Cortex of kidney (tissue), 1 donor: ENCODE measurements at places on chromosomes 2 and 18.

GRCh38 chr2:239339241-239339640 lies 61.6 kb downstream of the HDAC4 start:
- no peak for DNase-seq

- DNase-seq: no peak
Measured at GRCh38 chr2:56648802-56649201, 465.0 kb downstream of the CCDC85A start.

GRCh38 chr2:238380336-238380735 lies 46.4 kb upstream of the ASB1 start:
- DNase-seq: no peak

- DNase-seq: no peak
Measured at GRCh38 chr2:62001431-62001830, 96.0 kb downstream of the COMMD1 start.

DNA sequence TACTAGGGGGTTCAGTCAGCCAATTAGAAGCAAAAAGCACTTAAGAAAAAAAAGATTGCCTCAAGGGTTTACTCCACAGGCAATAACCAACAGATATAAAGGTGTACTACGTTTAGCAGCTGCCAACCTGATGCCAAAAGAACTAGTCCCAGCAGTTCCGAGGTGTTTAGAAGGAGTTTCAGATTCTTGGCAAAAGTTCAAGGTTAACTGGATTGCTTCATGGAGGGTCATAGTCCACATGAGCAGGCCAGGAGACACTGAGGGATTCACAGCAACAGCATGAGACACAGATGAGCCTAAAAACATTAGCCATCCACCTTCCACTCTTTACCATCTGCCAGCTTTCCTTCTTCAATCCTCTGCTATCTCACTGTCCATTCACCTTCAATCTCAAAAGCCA lies 4.9 kb upstream of the DNAH7 start:
- no peak for DNase-seq

GRCh38 chr2:234702731-234703225 lies 205.9 kb upstream of the ARL4C start:
- DNase-seq: no peak

- DNase-seq: no peak
Measured at GRCh38 chr18:71405169-71405809, 1116.4 kb downstream of the SOCS6 start.

DNA sequence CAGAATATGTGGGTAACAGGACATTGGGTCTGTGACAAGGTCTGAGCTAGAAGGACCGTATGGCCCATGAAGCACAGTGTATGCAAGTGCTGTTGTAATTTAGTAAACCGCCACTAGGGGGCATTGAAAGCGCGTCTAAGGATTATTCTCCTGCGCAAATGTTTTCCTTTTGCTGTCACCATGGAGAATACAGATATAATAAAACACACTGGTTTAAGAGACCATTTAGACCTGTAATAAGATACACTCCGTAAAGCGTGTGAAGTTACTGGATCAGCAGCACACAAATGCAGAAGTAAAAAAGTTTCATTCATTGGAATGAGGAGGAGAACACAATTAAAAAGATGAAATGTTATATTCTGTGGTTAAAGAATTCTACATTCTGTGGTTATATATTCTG lies 272.4 kb downstream of the AGAP1 start:
- no peak for DNase-seq

DNA sequence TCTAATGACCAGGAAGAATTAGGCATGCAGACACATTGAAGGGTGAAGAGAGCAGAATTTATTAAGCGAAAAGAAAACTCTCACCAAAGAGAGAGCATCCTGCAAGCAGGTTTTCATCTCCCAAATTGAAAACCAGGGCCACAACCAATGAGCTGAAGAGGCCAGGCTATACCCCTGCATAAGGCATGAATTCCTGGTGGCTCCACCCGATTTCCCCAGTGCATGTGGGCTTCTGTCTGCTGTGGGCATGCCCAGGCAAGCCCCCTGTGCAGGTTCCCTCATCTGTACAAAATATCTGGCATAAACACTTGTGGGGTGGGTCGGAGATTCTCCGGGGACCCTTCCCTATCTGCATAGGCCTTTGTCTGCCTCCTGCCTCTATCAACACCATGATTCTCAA lies 621.6 kb upstream of the LRRTM1 start:
- DNase-seq: no peak

DNA sequence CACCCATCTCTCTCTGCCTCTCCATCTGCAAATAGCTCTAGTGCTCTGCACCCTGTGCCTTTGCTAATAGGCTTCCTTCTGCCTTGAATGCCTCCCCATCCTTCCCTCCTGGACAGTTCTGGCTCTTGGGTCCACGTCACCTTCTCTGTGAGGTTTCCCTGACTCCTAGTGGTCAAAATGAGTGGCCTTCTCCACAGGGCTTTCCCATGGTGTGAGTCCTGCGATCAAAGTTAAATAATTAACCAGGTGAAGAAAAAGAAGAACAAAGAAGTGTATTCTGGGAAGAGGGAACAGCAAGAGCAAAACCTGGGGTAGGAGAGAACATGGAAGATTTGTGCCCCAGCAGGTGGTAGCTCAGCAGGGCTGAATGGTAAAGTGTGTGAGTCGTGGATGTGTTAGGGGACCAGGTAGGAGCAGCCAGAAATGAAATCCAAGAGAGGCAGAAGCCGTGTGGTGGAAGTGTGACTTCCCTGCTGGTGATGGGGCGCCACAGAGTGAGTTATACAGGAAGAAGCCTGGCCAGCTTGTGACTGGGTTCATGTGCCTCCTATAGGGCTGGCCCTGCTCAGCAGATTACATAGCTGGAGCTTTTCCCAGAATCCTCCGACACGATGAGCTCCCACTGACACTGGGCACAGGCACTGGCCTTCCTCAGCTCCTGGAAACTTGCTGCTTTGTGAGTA lies 93.8 kb upstream of the LDAH start:
- DNase-seq: no peak

GRCh38 chr18:21463718-21464117 lies 136.8 kb downstream of the ESCO1 start:
- no peak for DNase-seq

DNA sequence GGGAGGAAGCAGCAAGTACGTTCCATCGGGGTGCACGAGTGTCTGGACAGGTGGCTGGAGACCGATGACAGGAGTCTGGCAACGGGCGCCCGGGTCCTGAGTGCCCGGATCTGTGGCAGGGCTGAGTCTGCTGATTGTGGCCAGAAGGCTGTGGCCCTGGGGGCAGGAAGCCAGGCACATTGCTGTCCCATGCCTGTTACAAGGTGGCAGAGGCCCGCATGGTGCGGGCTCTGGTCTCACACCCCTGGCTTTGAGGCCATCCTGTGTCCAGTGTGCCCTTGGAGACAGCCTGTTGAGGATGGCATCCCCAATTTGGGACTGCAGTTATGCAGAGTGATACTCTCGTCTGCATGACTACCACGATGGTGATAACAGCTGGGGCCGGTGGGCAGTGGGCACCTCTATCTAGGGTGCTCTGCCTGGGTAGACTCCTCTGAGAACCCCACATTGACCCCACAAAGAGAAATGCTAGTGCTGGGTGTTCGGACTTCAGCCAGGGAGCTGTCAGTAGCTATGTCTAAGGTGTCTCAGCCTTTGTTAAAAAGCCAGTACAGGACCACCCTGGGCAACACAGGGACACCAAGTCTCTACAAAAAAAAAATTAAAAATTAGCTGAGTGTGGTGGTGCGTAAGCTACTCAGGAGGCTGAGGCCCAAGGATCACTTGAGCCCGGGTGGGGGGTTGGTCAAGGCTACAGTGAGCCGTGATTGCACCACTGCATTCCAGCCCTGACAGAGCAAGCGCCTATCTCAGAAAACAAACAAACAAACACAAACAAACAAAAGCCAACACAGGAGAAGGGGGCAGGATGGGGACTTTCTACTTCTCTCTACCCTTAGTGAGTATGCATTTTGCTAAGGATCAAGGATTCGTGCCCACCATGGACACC lies 88.3 kb downstream of the RHOB start:
- DNase-seq: no peak

GRCh38 chr2:144329472-144329871 lies 190.4 kb downstream of the ZEB2 start:
- DNase-seq: no peak

DNA sequence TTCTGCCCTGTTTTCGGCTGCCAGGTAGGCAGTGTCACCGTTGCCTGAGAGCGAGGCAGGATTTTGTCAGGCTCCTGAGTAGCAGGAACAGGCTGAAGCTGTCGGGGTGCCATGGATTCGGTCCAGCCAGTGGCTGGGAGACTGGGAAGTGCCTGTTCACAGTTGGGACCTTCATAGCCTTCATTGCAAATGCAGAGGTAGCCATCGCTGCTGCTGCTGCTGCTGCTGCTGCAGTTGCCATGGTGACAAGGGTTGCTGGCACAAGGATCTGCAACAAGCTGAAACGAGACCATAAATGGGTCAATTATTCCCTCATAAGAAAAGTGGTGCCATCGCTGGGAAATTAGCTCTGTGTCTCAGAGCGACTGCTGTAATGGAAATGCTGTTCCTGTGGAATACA lies 122.7 kb downstream of the DNER start:
- no peak for DNase-seq

DNA sequence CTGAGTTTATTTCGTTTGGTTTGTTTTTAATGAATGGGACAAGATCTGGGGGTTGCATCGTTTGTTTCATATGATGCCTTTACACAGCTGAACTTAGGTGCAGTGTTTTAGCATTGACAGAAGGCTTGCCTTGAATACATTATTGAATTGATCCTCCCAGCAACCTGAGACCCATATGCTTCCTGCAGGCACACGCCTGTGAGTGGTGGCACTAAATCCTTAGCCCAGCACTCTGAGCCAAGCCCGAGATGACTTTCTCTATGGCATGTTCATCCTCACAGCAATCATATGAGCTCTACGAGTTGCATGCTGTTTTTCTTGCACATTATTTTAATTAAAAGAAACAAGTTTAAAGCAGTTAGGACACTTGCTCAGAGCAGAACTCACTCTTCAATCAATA lies 47.8 kb upstream of the AGAP1 start:
- no peak for DNase-seq

DNA sequence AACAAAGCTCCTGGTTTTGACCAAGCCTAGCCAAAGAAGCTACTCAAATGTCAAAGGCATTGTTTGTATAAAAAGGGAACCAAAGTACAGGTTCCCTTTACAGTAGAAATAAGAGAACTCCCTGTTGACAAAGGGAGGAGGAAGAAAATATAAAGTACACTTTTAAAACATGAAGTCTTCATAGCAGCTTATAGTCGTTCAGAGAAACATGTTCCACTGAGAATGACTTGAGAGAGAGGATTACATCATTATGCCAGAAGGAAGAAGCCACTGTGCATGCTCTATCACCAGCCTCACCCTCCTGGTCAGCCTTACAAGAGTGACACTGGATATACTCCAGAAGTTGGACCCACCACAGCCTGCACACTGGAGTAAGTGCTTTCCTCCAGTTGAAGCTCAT lies 2.5 kb upstream of the DHRS9 start:
- DNase-seq: no peak

- no peak for DNase-seq
Measured at GRCh38 chr2:200274116-200275075, 32.1 kb upstream of the SPATS2L start.

- no peak for DNase-seq
Measured at GRCh38 chr2:236917164-236917563, 168.5 kb upstream of the COPS8 start.

- DNase-seq: no peak
Measured at GRCh38 chr2:166088634-166089033, 39.2 kb downstream of the SCN1A start.

GRCh38 chr2:181467966-181468707 lies 11.0 kb downstream of the ITGA4 start:
- DNase-seq: no peak

DNA sequence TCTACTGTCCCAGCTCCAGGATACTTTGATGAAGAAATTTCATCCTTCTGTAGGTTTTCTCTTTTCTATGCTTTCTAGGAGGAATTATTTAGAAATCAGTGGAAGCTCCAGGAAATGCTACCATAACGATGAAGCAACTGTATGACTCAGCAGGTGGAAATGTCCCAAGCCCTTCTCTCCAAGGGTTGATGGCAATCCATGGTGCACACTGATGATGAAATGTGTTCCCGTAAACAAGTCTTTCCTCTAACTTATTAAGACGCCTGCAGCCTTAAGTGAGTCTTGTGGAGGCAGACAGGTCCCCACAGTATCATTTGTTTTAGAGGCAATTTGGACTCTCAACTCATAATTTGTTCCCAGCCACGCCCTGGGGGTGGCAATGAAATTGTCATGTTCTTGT lies 777.6 kb upstream of the SOX11 start:
- no peak for DNase-seq

DNA sequence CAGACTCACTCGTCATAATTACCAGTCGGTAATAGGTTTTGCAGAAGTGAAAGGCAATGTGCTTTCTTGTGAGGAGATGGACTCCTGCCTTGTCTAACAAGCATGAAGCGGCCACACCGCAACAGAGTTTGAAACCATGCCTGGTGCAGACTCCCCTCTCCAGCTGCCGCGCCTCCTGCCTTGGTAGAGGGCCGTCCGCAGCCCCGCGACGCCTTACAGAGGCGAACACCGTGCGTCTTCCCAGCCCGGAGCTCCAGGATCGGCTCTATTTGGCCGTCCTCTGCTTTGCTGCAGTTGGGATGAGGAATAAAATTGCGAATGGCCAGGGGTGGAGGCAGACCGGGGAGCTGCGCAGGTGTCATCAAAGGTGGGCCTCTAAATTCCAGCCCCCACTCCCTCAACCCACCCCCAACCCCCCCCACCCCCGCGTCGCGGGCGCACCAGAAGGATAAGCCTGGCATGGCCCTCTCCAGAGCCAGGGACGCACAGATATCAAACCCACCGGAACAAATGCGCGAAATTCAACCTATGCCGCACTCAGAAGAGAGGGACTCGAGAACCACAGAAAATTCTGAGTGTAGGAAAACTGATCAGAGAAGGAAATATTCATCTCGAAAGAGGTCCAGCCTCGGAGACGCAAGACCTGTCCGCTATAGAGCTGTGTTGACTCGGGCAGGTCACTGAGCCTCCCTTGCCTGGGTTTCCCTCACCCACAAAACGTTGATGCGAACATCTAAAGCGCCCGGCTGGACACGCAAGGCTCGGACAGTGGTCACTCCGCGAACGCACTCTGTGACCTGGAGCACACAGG lies 1.1 kb downstream of the TRABD2A start:
- DNase-seq: no peak

DNA sequence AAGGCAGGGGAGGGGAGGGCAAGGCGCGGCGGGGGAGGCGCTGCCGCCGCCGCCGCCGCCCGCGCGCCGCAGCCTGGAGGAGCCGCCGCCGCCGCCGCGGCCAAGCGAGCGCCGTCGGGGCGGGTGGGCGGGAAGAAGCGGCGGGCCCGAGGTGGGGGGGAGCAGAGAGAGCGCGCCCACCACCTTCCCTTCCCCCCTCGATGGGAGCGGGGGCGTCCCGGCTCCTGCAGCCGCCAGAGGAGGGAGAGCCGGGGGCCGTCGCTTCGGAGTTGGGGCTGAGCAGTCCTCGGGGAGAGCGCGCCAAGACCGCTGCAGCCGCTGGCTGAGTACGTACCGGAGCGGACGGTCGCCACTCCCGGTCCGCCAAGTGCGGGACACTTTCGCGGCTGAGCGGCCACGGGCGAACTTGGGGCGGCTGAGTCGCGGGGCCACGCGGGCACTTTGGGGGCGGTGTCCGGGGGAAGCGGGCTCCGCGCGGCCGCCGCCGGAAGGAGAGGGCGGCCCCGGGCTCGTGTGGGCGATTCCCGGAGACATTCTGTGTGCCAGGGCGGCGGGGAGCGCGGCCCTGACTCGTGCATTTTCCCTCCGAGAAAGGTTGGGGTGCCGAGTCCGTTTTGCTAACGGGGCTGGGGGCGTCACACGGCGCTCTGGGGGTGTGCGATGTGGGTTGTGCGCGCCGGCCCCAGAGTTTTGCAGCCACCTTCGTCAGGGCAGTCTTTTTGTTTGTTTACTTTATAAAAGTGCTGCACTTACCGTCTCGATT lies at the start of gene NAB1:
TSS of gene NAB1 (plus strand) at position 49 of the 763 bp plus-strand sequence. CDS start 10,094 bp downstream, outside the sequence.
- no peak for DNase-seq
